Left ventricle myocardium superior (tissue), 1 donor: ENCODE measurements at places on chromosomes 7 and 10. TPM values are rescaled to one million over a fixed set of nuclear protein-coding genes. Genes with fewer than 3 reads are reported as not detected.

The CRYGN gene
- total RNA-seq, result not detected

The SPDYE2 gene
- total RNA-seq, result not detected

The ARMC10 gene
- total RNA-seq, result 19.4 TPM

The MORN4 gene
- 8.7 TPM for total RNA-seq

The CFAP46 gene
- total RNA-seq, result 1.5 TPM

The KIAA1549 gene
- 2.5 TPM for total RNA-seq

The GNG11 gene
- 20.3 TPM for total RNA-seq

The INHBA gene
- total RNA-seq, result 1.5 TPM

The GSTO2 gene
- 1.1 TPM for total RNA-seq

The RTKN2 gene
- total RNA-seq, result not detected

The PTPN12 gene
- total RNA-seq, result 44.8 TPM

The TMEM184A gene
- 0.22 TPM for total RNA-seq

The CCDC146 gene
- total RNA-seq, result 11.0 TPM

The SPDYE9 gene
- total RNA-seq, result not detected

The LRRD1 gene
- not detected for total RNA-seq

The FAM171A1 gene
- 11.6 TPM for total RNA-seq

The EVX1 gene
- not detected for total RNA-seq

The MYO1G gene
- total RNA-seq, result 1.3 TPM

The CHAT gene
- total RNA-seq, result not detected

The ITIH5 gene
- total RNA-seq, result 8.5 TPM

The NODAL gene
- total RNA-seq, result not detected

The NUDT5 gene
- 9.2 TPM for total RNA-seq
